Heart left ventricle (tissue), 16 donors: ENCODE measurements at places on chromosomes 7 and 10. TPM values are rescaled to one million over a fixed set of nuclear protein-coding genes. Genes with fewer than 3 reads are reported as not detected.

CREB5 gene
- total RNA-seq: 8.4 TPM

RNF32 gene
- 0.30 TPM for total RNA-seq

ZNF3 gene
- total RNA-seq: 16.4 TPM

NPC1L1 gene
- total RNA-seq: 0.14 TPM

RBP3 gene
- not detected for total RNA-seq
